ENCODE measurements at places on chromosomes 6 and 20. TPM values are rescaled to one million over a fixed set of nuclear protein-coding genes. Genes with fewer than 3 reads are reported as not detected.
A peak's percentile ranks its signal among the peaks of the same experiment; 100 is the strongest.

The NKAPL gene
- not detected for total RNA-seq

- H3K36me3 ChIP-seq, result no peaks in the 10 kb centered on the region
- H3K27ac ChIP-seq, result no peak overlapping the region
- no peak overlapping the region for H3K4me3 ChIP-seq
- no peaks in the 10 kb centered on the region for H3K4me1 ChIP-seq
- H3K27me3 ChIP-seq, result peaks cover 20% of the 10 kb centered on the region
Measured at GRCh38 chr6:164022632-164023031, 608.1 kb downstream of the QKI start.

GRCh38 chr20:57323034-57323433 is 6.6 kb upstream of the SPO11 start:
- no peak overlapping the region for H3K27ac ChIP-seq
- no peaks in the 10 kb centered on the region for H3K36me3 ChIP-seq
- H3K4me1 ChIP-seq, result no peaks in the 10 kb centered on the region
- no peak overlapping the region for H3K4me3 ChIP-seq
- DNase-seq, result no peak

The OXT gene
- not detected for total RNA-seq

DNA sequence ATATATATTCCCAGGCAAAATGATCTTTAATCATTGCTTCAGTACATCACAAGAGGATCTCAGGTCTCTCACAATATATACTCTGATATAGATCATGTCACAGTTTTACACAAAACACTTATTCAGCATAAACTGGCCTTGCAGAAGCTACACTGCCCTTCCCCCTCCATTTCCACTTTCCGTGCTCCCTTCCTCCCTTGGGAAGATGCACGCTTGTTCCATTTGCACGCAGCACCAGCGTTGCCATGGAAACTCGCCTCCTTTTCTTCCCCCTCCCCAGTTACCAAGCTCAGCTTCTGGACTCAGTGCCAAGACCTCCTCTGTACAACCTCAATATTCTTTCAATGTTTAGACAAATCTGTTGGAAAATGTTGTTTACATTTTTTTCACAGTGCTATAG is 154.6 kb downstream of the RFPL4B start:
- no peak overlapping the region for H3K4me3 ChIP-seq
- H3K36me3 ChIP-seq, result no peaks in the 10 kb centered on the region
- no peaks in the 10 kb centered on the region for H3K4me1 ChIP-seq
- H3K27me3 ChIP-seq, result no peaks in the 10 kb centered on the region
- no peak overlapping the region for H3K27ac ChIP-seq

- H3K27ac ChIP-seq, result no peak overlapping the region
- H3K4me3 ChIP-seq, result no peak overlapping the region
- no peaks in the 10 kb centered on the region for H3K36me3 ChIP-seq
- H3K27me3 ChIP-seq, result peaks cover 9% of the 10 kb centered on the region
- DNase-seq, result no peak
Measured at GRCh38 chr6:42147138-42147562, 4.7 kb upstream of the C6orf132 start.

DNA sequence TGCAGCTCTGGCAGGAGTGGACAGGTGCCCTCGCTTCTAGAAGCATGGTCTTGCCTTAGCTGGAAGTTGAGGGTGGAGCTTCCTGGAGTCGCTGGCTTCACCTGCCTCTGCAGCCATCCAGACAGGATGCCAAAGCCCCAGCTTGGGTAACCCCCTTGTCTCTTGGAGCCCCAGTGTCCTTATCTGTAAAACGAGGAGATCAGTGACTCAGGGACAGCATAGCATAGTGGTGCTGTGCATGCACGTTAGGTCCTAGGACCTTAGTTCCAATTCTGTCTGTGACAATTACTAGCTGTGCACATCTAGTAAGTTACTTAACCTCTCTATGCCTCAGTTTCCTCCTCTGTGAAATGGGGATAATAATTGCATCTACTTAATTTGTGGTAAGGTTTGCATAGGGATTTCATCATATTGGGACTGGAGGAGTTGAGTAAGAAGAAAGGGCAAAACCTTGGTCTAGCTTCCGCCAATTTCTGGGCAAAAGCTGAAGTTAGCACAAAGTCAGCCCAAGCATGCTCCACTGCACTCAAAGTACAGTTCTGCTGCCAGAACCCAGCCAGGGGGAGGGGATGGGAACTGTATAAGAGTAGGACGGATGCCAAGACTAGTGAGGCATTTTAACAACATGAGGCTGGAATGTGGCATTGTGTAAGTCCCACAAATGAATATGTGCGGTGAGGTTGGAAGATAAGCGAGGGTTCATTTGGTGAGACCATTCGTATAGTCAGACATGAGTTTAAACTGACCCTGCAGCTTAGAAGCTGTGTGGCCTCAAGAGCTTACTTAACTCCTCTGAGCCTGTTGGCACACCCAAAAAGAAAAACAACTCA is 24.5 kb downstream of the TOX2 start:
- no peak for DNase-seq
- H3K27ac ChIP-seq, result no peak overlapping the region
- no peaks in the 10 kb centered on the region for H3K4me1 ChIP-seq
- H3K4me3 ChIP-seq, result no peak overlapping the region
- H3K27me3 ChIP-seq, result no peaks in the 10 kb centered on the region
- no peaks in the 10 kb centered on the region for H3K36me3 ChIP-seq

The PSORS1C2 gene
- not detected for total RNA-seq

The C20orf202 gene
- not detected for total RNA-seq

DNA sequence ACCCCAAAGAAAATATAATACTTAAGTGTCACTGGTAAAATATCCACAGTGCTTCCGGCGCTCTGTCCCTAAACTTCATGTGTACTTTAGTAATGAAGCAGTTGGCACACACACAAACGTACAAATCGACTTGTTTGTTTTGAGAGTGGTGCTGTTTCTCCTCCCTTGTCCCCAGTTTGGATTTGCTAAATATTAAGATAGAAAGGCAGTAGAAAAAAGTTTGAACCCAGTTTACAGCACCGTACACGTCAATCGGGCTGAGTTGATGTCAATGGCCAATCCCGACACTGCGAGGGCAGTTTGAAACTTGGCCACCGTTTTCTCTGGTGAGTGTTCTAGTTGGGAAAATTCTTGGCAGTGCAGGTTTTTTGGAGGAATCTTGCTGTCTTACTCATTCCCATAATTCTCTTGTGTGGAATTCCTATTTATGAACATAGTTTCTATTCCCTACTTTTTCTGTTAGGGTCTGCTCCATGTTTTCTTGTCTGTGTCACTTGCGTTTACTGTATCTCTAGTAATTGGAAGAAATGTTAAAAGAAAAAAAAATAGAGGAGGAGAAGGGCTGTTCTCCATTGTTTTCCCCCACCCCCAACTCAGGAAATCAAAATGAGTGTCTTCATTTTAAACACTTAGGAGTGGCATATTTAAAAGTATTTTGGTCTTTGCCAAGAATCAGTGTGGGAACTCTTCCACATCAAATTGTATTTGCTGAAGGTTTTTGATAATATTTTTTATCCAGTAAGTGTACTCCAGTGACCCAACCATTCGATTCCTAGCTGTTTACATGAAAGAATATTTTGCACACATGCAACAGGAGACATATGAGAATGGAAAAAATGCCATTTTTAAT is 72.3 kb downstream of the OR2B2 start:
- no peak for DNase-seq
- H3K4me1 ChIP-seq, result peaks cover 7% of the 10 kb centered on the region
- no peaks in the 10 kb centered on the region for H3K27me3 ChIP-seq
- peak overlapping the region; percentile 56 for H3K4me3 ChIP-seq

GRCh38 chr20:42391807-42392206 is 773.6 kb upstream of the CHD6 start:
- no peaks in the 10 kb centered on the region for H3K27me3 ChIP-seq
- no peaks in the 10 kb centered on the region for H3K4me1 ChIP-seq
- no peak for DNase-seq
- H3K27ac ChIP-seq, result no peak overlapping the region
- no peaks in the 10 kb centered on the region for H3K36me3 ChIP-seq
- H3K4me3 ChIP-seq, result no peak overlapping the region

GRCh38 chr6:163189609-163190008 is 224.9 kb upstream of the QKI start:
- no peak overlapping the region for H3K4me3 ChIP-seq
- H3K27ac ChIP-seq, result no peak overlapping the region
- no peaks in the 10 kb centered on the region for H3K36me3 ChIP-seq
- DNase-seq, result no peak
- peaks cover 54% of the 10 kb centered on the region for H3K27me3 ChIP-seq
- H3K4me1 ChIP-seq, result no peaks in the 10 kb centered on the region

GRCh38 chr20:63854766-63855362 is 6.4 kb upstream of the ABHD16B start:
- H3K36me3 ChIP-seq, result no peaks in the 10 kb centered on the region
- DNase-seq, result no peak
- no peaks in the 10 kb centered on the region for H3K27me3 ChIP-seq
- no peak overlapping the region for H3K27ac ChIP-seq
- H3K4me1 ChIP-seq, result peaks cover 20% of the 10 kb centered on the region
- no peak overlapping the region for H3K4me3 ChIP-seq

The LST1 gene
- 1.7 TPM for total RNA-seq

DNA sequence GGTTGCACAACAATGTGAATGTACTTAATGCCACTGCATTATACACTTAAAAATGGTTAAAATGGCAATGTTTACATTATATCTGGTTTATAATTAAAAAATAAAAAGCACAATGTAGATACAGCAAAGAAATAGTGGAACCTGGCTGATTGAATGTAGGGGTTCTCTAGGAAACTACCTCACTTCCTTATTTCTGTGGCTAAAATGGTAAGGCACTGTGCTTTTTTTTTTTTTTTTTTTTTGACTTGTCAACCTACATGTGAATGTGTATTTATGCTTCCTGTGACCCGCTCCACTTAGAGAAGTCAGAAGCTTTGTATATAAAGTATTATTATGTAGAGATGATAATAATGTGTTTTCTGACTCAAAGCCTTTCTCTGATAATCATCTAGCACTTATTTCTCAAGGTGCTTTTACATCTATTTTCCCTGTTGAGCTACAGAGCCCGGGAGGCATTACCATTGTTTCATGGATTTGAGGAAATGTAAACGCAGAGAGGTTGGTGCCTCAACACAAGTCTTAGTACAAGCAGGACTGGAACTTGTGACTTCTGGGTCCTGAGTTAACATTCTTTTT is 55.0 kb downstream of the SOX4 start:
- H3K27me3 ChIP-seq, result 0 out of 3 replicates have a peak, but pooled peaks cover 2% of the 10 kb centered on the region
- no peak overlapping the region for H3K27ac ChIP-seq
- no peaks in the 10 kb centered on the region for H3K4me1 ChIP-seq
- H3K36me3 ChIP-seq, result no peaks in the 10 kb centered on the region

DNA sequence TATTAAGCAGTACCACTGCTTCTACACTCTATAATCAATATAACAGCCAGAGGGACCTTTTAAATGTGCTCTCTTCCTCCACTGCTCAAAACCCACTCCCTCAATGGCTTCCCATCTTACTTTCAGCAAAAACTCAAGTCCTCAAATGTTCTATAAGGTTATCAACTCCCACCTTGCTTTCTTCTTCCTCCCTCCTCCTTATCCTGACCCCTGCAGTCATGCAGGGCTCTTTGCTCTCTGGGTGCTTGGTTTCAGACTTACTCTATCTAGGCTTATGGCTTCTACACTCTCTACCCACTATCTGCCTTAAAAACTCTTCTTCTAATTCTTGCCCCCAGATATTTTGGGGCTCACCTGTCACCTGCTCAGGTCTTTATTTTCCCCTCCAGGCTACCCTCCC is 5.3 kb downstream of the ARHGAP18 start:
- H3K27ac ChIP-seq, result peak overlapping the region; percentile 76
- no peak overlapping the region for H3K4me3 ChIP-seq
- peaks cover 11% of the 10 kb centered on the region for H3K36me3 ChIP-seq
- H3K4me1 ChIP-seq, result peaks cover 39% of the 10 kb centered on the region

DNA sequence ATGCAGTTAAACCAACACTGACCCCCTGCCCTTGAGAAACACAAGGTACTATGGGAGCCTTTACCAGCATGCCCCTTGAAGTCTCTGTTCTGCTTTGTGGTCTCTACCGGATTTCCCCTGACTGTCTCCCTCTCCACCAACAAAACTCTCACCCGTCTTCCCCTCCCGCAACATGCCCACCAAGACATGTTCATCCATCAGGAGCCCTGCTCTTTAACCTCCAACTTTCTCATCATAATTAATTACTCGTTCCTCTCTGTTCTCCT is 1.1 kb downstream of the ZNF165 start:
- H3K4me3 ChIP-seq, result peak overlapping the region; percentile 96
- no peak for DNase-seq
- H3K36me3 ChIP-seq, result no peaks in the 10 kb centered on the region
- H3K27me3 ChIP-seq, result no peaks in the 10 kb centered on the region

DNA sequence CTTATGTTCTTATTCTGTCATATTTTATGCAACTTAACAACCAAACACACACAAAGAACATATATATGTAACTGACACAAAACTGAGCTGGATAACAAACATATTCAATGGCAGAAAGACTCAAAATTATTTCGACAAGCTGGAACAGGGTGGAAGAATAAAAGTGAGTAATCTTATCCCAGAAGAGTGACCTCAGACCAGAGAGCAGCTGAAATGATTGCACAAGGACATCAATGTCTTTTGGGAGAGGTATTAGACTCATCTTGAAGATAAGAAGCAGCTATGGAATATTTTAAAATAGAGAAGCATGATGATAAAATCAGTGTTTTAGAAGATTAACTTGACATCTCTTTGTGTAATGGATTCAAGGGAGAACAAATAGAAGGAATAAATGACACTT is 191.6 kb upstream of the PRDM1 start:
- no peak overlapping the region for H3K4me3 ChIP-seq
- DNase-seq, result no peak
- no peaks in the 10 kb centered on the region for H3K27me3 ChIP-seq
- no peaks in the 10 kb centered on the region for H3K36me3 ChIP-seq
- no peak overlapping the region for H3K27ac ChIP-seq

- H3K4me3 ChIP-seq, result no peak overlapping the region
- no peak for DNase-seq
- no peaks in the 10 kb centered on the region for H3K27me3 ChIP-seq
- no peaks in the 10 kb centered on the region for H3K36me3 ChIP-seq
- no peaks in the 10 kb centered on the region for H3K4me1 ChIP-seq
Measured at GRCh38 chr6:112331306-112331705, 15.8 kb upstream of the RFPL4B start.

- peaks cover 13% of the 10 kb centered on the region for H3K4me1 ChIP-seq
- no peak for DNase-seq
- peaks cover 54% of the 10 kb centered on the region for H3K36me3 ChIP-seq
- H3K27me3 ChIP-seq, result no peaks in the 10 kb centered on the region
- peak overlapping the region; percentile 100 for H3K4me3 ChIP-seq
Measured at GRCh38 chr20:62387219-62387913, 463 bp downstream of the RPS21 start.

Measured in K562 (cell line).